Stimulated activated CD4-positive, alpha-beta T cell treated with anti-CD3 and anti-CD28 coated beads, TNF-alpha, amount 100 ng/mL, for 24 hours (primary cell): ENCODE measurements at places on chromosomes 4 and X.

DNA sequence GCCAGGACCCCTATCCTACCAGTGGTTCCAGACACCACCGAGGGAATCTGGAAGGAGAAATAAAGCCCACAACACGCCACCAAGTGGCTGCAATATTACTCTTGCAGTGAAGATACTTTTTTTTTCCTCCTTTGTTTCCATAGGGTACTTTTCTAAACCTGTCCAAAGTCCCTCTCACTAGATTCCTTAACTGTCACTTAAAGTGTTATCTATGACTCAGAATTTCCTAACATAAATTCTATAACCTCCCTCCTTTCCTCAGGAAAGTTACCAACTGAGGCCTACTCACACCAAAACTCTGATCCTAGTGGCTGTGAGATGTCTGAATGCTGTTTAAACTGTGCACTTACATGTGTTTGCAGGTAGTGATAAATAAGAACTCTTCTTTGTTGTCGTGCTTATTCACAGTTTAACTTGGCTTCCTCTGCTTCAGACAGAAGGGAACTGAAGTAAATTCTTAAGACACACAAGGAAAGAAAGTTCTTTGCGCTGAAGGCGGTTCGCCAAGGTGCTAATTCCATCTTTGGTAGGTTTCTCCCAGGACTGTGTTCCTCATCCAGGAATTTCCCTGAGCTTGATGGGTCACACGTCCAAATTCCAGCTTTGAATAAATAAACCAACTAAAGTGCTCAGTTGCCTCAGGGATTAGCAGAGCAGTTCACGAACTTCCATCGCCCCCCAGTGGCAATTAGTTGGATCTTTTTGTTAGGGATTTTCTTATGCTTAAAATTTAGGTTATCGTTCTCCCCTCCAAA is 10.7 kb upstream of the HCCS start:
- no peak for DNase-seq

DNA sequence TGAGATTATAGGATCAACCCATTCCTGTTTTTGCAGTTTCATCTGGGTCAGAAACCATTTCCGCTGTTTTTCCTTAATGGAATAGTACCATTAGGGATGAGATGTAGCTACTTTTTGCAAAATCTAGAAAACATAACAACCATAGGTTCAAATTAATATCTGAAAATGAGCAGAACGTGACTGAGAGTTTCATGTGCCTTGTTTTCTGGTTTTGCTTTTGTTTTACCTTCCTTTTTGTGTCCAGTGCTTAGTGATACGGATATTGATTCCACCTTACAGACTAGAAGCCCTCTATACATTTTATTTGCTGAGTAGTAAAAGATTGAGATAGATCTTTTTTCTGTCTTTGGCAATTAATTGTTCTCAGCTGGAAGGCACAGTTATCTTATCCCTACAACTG is 46.5 kb downstream of the SNX25 start:
- DNase-seq, result no peak

GRCh38 chr4:64727960-64728359 is 318.7 kb upstream of the TECRL start:
- no peak for DNase-seq

DNA sequence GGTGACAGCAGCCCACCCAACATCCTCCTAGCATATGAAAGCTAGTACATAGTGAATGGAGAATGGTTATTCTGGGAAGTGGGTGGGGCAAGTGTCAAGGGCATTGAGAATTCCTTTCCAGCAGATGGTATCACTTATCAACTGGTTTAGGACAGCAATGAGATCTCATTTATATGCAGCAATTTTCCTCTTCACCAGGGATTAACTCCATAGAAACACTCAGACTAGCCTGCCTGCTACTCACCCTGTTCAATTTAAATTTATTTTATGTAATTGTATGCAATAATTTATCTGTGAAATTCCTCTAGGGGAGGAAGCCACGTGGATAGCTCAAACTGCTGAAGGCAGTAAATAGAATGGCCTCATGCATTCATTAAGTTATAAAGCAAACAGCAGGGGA is 101.6 kb upstream of the MID1IP1 start:
- no peak for DNase-seq

DNA sequence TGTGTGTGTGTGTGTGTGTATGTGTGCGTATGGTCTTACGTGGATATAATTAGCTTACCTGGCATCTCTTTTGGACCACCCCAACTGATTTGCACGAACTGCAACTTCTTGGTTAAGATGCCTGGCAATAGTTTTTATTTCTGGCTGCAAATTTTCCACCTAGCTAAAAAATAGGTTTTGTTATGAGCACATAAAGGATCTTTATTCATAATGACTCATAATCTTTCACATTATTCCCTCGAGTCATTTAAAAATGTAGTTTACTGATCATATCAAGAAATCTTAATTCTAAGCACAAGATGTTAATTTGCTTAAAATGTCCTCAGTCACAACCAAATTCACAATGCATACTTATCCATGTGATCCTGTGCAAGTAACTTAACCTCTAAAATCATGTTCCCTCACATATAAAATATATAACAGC is 1.5 kb downstream of the COX18 start:
- DNase-seq, result peak; percentile 27

DNA sequence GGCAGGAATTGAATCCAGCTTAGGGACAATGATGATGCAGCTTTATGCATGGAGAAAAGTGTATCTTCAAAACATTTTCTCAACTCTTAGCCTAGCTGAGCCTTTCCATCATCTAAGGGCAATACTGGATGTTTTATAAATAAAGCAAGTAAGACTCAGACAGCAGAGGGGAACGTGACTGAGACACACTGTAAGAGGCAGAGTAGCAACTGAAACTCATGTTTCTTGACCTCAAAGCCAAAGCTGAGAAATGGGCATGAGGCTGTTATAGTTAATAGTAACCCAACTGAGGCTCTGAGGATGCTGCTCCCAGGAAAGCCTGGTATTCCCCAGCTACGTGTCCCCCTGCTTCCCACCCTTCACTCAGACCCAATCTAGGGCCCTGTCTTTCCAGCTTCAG is 44.6 kb downstream of the ARHGEF9 start:
- no peak for DNase-seq

DNA sequence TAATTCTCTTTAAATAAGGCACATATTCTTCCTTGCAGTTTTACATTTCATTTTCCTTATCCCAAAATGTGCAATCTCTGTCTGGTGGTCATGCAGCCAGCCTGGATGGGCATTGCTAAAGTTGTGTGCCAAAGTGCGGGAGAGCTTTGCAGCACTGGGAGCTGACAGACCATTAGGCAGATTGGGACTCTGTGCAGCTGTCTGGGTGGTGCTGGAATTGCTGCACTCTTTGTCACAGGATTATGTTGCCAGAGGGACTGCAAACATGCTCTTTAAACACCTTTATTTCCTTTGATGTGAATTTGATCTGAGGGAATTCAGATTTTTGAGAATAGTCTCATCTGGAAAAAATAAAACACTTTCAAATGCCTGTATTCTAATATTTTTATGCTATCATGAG is 956.2 kb upstream of the DIAPH2 start:
- no peak for DNase-seq

- DNase-seq, result no peak
These were observed 119.3 kb downstream of the PDHA2 start for GRCh38 chr4:95959182-95959581.

- DNase-seq, result no peak
These were observed 249.1 kb downstream of the KCNIP4 start for GRCh38 chr4:21699446-21699845.

GRCh38 chrX:44223150-44223549 is 120.3 kb downstream of the EFHC2 start:
- DNase-seq, result no peak

DNA sequence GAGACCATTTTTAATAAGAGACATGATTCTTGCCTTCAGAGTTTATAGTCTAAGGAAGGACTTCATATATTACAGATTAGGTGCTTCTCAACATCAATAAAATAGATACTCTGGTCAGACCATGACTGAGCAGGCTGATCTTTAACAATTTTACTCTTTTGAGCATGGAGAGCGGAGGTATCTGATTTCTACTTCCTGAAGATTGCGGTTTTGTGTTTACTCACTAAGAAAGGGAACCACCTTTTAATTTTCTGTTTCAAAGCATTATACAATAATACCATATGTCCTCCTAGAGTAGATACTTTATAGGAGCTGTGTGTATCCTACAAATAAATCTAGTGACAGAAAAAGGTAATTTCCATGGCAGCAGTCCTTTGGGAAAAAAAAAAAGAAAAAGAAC is 12.5 kb downstream of the MORC4 start:
- DNase-seq, result no peak

GRCh38 chrX:24647257-24648058 is at the start of gene PCYT1B:
PCYT1B (minus strand) TSS chrX:24647347; CDS start chrX:24647105, 242 bp downstream.
- peak; percentile 15 for DNase-seq

GRCh38 chr4:182085051-182085480 is 158.1 kb upstream of the TENM3 start:
- DNase-seq, result no peak

DNA sequence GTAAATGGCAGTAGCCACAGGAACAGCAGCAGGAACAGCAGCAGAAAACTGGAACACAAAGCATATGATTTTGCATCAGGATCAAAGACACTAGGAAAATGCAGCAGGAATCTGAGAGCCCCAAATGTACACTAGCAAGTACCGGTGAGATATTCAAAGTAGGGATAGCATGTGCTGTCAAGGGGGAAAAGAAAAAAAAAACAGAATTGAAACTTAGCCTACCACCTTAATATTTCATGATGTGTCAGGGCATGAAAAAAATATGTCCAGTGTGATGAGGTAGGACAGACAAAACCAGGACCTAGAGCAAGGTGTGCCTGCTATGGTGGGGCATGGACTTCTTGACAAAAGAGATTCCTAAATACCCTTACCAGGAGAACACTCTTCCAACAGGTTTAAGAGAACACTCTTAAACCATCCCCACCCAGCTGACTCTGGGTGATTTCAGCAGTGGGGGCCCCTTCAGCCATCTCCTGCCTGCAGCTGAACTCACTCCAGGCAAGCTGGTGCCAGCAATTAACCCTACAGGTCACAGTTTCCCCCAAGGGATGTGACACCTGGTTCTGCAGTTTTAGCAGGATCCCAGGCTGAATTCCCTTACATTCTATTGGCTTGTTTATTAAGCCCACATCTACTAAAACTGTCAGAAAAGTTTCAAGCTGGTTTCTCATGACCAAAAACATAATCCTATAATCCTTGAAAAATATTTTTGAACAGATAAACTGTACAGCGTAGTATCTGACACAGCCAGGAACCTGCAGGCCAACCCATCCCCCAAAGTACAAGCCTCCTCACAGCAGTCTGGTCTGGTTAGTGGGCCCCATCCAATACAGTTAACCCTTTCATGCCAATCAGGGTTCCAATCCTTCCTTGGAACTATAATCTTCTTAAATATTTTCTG is 62.9 kb upstream of the FMR1 start:
- no peak for DNase-seq

- DNase-seq, result no peak
These were observed 1.7 kb upstream of the ERVMER34-1 start for GRCh38 chr4:52752936-52753335.

GRCh38 chr4:153018684-153019083 is 82.6 kb downstream of the FHDC1 start:
- no peak for DNase-seq

DNA sequence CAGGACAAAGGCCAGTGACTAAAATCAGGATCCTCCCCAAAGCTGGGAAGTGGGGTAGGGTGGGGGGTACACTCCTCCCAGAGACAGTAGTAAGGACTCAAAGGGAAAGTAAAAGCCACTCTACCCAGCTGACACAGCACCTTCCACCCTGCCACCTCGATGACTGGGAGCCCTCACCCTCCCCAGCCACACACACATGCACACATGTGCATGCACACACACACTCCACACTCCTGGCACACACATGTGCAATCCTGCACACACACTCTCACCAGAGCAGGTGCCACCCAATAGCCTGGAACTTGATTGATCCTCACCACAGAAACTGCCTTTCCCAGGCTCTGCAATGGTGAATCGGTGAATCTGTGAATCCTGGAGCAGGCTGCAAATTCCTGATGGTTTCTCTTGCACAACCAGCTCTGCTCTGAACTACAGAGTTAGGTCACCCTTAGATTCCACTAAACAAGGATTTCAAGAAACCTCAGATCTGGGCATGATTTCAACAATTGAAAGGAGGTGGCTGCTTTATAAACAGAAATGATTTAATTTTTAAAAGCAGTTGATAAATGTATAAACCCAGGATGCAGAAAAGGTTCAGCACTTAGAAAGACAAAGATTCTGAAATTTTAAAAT is 21.5 kb downstream of the AMOT start:
- DNase-seq, result no peak

DNA sequence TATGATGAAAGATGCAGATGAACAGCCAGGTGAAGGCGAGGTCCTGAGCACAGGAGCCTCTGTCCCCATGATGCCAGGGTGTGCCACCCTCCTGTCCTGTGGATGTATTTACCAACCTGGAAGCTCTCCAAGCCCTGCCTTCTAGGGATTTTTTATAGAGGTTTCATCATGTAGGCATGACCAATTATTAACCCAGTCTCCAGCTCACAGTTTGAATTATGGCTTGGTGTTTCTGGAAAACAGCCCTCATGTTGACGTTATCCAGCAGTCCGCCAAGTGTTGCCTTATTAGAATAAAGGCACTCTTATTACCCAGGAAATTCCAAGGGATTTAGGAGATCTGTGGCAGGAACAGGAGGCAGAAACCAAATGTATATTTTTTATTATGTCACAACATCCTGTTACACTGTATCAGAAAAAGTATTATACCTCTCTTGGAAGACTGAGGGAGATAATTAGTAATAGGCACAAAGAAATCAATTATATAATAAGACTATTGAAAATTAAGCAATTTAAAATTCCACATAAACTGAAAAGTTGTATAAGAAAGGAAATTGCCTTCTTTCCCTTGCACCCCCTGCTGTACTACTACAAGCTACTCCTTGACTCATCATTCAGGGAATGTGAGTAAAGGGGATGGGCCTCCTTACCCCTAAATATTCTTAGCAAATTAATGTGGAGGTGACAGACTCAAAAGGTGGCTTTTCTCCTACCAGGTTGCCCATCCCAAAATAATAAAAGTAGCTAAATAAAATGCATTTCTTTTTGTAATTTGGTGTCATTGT is 129.6 kb downstream of the ZNF330 start:
- DNase-seq, result no peak
